ENCODE measurements at places on chromosomes 12 and 14.

DNA sequence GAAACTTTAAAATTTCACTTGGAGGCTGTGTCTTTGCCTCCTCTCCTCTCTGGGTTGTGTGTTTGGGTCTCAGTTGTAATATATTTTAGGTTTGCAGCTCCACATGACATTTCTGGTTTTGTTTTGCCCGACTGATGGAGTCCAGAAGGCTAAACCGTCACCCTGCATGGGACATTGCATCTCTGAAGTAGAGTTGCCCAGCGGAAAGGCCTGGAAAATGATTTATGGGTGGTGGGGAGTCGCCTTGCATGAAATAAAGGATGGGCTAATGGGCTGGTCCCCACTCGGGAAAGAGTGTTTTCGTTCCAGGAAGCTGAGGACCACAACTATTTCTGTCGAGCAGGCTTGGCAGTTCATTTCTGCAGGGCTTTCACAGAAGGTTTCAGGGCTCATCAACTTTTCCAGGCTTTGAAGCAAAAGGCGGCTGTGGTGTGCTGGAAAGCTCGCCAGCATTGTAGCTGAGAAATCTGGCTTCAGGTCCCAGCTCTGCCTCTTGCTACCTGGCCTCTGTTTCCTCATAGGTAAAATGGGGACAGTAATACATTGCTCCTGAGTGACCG is 74.8 kb upstream of the GSC start:
- no peak for DNase-seq

DNA sequence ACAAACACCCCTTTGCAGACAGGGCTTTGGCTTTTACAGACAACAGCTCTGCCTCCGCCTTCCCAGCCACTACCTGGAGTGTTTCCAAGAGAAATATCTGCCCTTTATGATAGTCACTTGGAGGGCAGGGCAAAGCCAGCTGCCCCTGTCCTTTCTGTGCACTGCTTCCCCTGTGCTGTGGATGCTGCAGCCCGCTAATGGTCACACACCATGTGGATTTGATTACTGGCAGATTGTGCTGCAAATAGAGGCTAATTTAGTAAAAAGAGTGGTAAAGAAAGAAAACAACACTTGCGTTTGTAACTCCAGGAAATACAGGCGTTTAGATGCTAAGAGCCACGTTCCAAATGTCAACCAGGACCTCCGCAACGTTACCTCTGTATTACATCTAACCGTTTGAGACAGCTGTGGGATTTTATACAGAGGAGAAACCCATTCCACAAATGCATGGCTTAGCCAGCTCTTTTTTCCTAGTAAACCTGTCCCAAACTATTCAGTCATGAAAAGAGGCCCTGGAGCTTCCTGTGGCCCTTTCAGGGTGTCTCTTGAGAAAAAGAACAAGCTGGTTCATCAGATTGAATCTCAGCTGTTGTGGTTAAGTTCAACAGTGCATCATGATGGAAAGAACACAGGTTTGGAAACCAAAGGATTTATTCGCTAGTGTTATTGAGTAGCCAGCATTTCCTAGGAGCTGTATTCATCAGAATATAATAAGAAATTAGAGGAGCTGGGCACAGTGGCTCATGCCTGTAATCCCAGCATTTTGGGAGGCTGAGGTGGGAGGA is 30.1 kb upstream of the PWP1 start:
- no peak for DNase-seq

DNA sequence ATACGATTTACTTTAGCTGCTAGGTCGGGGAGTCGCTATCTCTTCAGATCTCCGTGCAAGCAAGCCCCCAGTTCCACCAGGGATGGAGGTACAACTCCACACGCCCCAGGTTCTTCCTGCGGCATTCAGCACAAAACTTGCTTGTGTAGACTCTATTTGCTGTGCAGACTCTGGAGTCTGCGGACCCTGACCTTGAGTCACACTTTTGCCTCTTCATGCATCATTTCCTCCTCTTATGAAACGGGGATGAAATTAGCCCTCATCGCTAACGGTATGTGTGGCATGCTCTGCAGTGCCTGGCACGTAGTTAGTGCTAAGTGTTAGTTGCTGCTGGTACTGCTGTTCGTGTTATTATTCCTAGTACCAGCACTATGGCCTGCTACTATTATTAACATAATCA is 84.4 kb downstream of the TMEM132D start:
- DNase-seq: no peak

- DNase-seq: no peak
Measured at GRCh38 chr12:1102115-1102514, 111.1 kb downstream of the ERC1 start.

GRCh38 chr12:115470977-115471376 is 787.0 kb upstream of the TBX3 start:
- DNase-seq: no peak

Data from stimulated activated naive B cell treated with anti-CD40 and anti-IgM and Interleukin-4, amounts not matched to agents 10 μg/mL and 1 μg/mL and 100 μg/mL, for 72 hours (primary cell).